Cortex of kidney (tissue), 1 donor: ENCODE measurements at places on chromosomes 7 and 10.

GRCh38 chr10:30199376-30200016 lies 140.1 kb upstream of the JCAD start:
- DNase-seq = no peak

- DNase-seq = no peak
Measured at GRCh38 chr7:132436121-132436520, 140.1 kb downstream of the PLXNA4 start.

DNA sequence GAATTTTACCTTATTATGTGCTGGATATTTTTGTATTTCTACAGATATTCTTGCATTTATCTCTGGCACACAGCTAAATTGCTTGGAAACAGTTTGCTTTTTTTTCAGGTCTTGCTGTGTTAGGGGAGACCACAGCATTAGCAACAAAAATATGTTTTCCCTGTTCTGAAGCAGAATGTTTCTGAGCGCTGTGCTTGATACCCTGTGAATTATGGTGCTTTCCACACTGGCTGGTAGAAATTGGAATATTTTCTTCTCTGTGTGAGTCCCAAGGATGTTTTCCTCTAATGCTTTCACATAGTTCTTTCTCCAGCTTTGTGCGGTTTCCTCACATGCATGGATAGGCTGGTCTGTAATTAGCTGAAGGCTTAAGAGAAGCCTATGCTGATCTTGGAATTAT lies 651.6 kb upstream of the IGFBP3 start:
- no peak for DNase-seq

GRCh38 chr10:69957886-69958555 lies 94.6 kb upstream of the MACROH2A2 start:
- DNase-seq = no peak

- no peak for DNase-seq
Measured at GRCh38 chr10:83881661-83882060, 257.6 kb upstream of the GHITM start.

GRCh38 chr7:139092090-139092796 lies 17.3 kb downstream of the ZC3HAV1 start:
- no peak for DNase-seq
